ENCODE measurements at places on chromosomes 11 and 22.

GRCh38 chr11:121321614-121322243, 29.2 kb downstream of the SC5D start:
- peak; percentile 41 for DNase-seq

- DNase-seq: no peak
Observed at GRCh38 chr11:125177543-125177942, 13.0 kb downstream of the PKNOX2 start.

DNA sequence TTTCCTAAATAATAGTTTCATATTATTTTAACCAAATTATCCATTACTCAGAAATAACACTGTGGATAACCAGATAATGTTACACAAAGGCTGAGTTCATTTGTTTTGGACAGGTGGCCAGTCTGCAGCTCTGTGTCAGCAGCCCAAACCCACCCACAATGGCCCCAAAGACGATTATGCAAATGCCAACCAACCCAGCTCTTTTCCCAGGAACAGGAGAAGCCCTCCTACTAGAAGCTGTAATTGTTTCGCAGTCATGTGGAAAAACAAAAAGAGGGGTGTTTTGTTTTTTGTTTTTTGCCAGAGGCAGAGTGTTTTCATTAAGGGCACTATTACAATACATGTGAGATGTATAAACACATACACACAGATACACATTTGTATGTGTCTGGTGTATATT, 102.1 kb downstream of the FCHSD2 start:
- DNase-seq: no peak

DNA sequence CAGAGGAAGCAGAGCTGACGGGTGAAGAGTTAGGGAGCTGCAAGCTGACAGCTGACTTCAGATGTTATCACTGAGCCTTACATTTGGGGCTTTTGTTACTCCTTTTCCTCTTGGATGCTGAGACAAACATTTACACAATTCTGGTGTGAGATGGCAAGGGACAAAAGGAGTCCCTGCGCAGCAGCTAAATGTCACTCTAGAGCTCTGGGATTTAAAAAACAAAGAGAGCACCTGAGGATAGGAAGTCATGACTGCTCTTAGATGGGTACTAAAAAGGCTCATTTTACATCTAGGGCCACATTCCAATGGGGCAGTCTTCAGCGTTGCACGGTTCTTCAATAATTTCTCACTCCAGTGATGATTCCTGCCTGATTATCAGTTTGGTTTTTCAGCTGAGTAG, 204.5 kb downstream of the RAB38 start:
- no peak for DNase-seq

GRCh38 chr22:18021431-18021830, 2.9 kb downstream of the MICAL3 start:
- DNase-seq: no peak

DNA sequence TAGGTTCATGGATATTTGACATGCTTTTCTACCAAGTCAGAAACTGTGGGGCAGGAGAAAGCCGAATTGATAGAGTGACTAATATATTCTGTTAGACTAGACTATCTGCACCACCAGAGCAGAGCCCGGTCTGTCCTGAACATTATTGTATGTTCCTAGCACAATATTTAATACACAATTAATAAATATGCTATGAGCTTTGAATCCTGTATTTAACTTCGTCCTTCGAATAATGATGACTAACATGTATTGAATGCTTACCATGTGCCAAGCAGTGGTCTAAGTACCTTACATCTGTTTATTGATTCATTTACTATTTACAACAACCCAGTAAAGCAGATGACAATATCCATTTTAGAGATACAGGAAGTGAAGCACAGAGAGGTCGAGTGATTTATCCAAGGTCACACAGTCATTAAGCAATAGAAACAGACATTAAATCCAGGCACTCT, 44.8 kb upstream of the ANO3 start:
- no peak for DNase-seq

GRCh38 chr22:27492566-27493201, 308.9 kb downstream of the MN1 start:
- no peak for DNase-seq

- DNase-seq: no peak
Observed at GRCh38 chr22:35552196-35552842, 11.7 kb downstream of the RASD2 start.
